ENCODE measurements at places on chromosomes 5 and 9.

- DNase-seq: no peak
Observed at GRCh38 chr5:147226512-147226911, 8.3 kb upstream of the STK32A start.

GRCh38 chr5:72412283-72413055 lies 92.3 kb downstream of the PTCD2 start:
- DNase-seq: no peak

GRCh38 chr9:124752967-124753366 lies 18.1 kb downstream of the NR6A1 start:
- no peak for DNase-seq

DNA sequence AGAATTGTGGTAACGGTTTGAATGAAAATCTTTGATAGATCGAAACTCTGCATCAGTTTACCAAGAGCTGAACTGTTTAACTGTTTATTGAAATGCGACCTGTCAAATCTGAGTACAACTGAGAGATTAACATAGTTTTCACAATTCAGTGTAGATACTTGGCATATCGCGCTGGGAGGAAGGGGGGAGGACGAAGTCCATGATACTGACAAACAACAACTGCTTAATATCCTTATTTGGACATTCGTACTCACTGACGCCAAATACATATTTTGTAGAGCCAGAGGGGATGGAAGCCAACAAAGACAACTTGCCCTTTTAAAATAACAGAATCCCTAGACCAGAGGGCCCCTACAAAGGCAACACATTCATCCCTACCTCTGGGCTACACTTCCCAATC lies 93.2 kb downstream of the GLIS3 start:
- DNase-seq: peak; percentile 30

- no peak for DNase-seq
Observed at GRCh38 chr9:10265153-10265631, 347.6 kb downstream of the PTPRD start.

- no peak for DNase-seq
Observed at GRCh38 chr5:172078726-172079345, 72.4 kb upstream of the FBXW11 start.

DNA sequence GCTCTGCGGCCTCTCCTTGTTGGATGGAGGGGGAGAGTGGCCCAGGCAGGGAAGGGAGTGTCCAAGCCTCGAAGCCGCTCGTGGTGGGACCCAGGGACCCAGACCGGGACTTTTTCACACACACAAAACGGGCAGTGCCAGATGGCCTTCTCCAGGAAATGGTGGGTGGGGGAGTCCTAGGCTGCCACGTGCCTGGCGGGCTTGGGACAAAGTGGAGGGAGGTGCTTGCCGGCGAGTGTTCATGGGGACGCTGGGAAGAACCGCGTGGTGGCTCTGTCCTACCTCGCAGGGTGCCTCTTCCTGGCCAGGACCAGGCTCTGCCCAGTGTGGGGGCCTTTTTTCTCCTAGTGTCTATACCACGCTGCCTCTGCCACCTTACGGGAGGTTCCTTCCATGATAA lies 155.0 kb upstream of the COL5A1 start:
- DNase-seq: peak; percentile 43

- no peak for DNase-seq
Observed at GRCh38 chr5:137847687-137848086, 20.0 kb upstream of the MYOT start.

DNA sequence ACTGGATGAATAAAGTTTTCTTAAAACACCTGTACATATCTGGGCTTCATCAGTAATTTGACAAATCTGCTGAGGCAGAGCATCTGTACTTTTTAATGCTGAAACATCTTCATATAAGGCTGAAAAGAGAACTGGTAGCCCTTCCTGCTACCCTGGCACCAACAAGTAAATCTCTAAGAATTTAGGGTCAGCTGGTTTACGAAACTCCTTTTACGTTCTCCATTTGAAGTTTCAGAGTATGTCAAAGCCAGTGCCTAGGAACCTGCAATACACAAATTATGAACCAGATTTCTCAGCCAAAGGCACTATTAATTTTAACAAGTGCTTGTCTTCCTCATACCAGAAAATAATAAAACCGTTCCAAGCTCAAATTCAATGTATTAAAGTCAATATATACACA lies 3.8 kb downstream of the ZFAND5 start:
- no peak for DNase-seq

DNA sequence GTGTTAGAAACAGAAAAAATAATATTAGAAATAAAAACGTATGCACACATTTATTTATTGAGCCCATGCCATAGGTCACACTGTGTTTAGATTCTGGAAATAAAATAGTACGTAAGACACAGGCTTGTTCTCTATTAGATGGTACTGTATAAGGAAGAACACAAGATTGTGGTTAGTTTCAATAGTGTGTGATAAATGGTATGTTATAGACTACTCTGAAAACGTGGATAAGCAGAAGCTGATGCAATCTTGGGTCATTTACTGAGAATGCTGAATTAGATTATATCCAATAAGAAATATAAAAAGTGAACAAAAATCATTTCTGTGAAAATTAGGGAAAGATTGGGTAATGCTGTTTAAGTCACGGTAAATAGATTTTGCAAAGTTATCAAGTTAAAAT lies 1456.4 kb upstream of the ACO1 start:
- no peak for DNase-seq

- DNase-seq: no peak
Observed at GRCh38 chr5:131745703-131746102, 51.1 kb downstream of the FNIP1 start.

GRCh38 chr5:8949908-8950307 lies 596.0 kb downstream of the SEMA5A start:
- no peak for DNase-seq

GRCh38 chr5:172413601-172414171 lies 40.6 kb downstream of the SH3PXD2B start:
- no peak for DNase-seq

All from right lobe of liver (tissue), 6 donors.